ENCODE measurements at places on chromosomes 1 and 21. TPM values are rescaled to one million over a fixed set of nuclear protein-coding genes. Genes with fewer than 3 reads are reported as not detected.

GRCh38 chr21:38067086-38067739 lies 151.0 kb upstream of the KCNJ6 start:
- DNase-seq, result no peak

The EFCAB14 gene
- total RNA-seq, result 45.1 TPM

GRCh38 chr21:41267346-41267745 lies 49.3 kb upstream of the FAM3B start:
- DNase-seq, result no peak

DNA sequence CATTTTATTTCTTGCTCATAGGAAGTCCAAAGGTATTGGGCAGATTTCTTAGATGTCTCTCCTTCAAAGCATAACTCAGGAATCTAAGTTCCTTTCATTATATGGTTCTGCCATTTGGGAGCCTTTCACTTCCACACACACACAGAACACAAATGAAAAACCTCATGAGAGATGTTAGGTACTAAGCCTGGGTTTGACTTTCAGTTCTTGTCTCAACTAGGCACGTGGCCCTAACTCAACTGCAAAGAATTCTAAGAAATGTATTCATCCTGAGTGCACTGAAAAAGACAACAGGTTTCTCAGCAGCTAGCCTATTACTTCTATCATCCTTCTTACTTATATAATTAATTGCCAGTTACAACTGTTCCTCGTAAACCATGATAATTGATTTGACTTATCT lies 190.0 kb upstream of the SAMSN1 start:
- no peak for DNase-seq

DNA sequence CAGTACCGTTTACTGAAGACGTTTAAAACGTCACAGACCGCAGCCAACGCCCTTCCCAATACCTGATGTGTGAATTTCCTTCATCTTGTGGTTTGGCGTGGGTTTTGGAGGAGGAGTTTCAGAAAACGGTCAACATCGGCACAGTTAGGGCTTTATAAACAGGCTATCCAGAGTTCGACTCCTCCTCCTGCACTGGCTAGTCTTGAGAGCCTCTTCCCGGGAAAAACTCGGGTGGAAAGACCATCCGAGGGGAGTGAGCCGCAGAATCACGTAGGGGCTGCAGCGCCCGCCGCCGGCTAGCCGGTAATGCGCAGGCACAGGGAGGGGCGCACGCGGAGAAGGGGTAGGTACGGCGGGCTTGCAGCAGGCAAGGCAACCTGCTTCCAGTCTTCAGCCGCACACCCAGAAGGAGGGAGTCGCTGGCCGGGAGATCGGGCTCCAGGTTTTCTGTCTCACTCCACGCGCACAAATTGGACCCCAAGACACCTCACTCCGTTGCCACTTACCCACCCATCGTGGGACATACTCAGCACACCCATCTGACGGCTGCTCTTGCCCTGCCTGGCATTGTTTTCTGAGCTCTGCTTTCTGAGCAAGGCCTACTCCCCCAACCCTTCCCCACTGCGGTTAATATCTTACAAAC lies 25.4 kb downstream of the SLC19A2 start:
- DNase-seq, result no peak

GRCh38 chr21:46454142-46454541 lies 4.5 kb upstream of the DIP2A start:
- DNase-seq, result no peak

The SPRR2G gene
- not detected for total RNA-seq

- no peak for DNase-seq
Measured at GRCh38 chr1:235060607-235061470, 67.8 kb downstream of the TOMM20 start.

DNA sequence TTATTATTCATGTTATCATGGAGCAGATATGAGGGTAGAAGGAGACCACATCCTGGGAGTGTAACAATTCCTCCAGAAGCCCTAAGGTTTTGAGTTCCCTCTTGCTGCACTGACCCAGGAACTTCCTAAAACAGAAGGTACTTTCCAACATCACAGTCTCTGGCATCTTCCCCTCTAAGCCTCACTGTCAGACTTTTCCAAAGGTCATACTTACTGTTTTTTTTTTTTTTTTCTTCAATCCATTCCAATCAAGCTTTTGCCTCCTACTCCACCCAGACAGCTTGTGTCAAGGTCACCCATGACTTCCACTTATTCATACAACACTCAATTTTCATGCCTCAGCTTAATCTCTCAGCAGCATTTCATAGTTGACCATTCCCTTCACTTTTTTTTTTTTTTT lies 18.4 kb upstream of the UQCRHL start:
- DNase-seq, result no peak

GRCh38 chr1:240337781-240338180 lies 246.1 kb downstream of the FMN2 start:
- no peak for DNase-seq

DNA sequence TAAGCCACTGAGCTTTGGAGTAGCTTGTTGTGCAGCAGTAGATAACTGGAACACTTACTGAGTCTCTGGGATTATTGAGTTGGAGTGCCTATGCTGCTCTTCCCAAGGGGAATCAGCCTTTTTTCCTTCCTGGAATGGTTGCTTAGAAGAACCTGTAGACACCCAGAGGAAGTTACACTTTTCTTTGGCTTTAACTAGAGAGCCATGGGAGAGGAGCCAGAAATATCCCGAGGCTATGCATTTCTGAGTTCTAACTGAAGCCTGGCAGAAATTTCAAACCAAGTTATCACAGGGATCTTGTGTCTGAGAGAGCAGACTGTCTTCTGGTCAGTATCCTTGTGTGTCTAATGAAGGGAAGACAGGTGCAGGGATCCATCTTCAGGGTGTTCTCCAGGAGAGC lies 28.3 kb downstream of the LAMC1 start:
- DNase-seq, result no peak

DNA sequence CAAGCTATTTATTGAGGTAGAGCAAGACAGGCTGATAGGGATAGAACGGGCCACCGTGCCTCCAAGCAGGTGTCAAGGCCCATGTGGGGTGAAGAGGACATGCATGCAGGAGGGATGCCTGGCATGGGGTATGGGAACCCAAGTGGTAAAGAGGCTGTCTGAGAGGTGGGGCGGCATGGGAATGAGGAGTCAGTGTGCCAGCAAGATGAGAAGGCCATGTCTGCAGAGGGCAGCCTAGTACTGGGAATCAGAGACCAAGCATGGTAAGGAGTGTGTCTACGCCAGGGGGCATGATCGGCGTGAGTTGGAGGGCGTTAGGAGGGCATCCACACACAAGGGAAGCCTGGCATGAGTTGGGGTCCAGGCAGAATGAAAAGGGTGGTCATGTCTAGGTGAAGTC lies 303.7 kb upstream of the PLD5 start:
- no peak for DNase-seq

DNA sequence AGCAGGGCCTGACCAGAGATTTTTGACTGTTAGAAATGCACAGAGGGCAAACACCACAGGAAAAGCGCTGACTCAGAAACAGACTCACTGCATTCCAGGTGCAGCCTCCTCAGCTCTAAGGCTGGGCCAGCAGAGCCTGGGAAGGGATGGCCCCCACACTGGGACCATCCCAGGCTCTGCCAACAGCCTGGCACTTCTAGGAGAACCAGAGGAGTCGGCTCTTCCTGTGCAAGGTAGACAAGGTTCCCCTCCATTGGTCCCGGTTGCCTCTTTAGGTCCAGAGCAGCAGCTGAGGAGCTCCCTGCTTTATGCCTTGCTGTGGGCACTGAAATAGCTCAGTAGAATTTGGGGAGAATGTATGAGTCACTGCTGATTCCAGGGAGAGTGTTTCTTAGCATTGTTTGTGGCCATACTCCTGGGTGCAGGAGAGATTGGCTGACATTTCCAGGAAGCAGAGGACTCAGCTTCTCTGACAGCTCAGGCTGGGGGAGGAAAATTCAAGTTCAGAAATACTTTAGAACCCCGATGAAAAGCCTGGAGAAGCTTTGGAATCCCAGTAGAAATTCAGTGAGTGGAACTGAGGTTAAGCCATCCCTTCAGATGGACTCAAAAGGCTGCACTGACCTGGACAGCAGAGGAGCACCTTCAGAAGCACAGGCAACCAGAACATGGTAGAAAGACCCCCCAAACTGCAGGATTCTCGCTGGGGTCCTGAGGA lies 19.7 kb downstream of the PRAMEF1 start:
- DNase-seq, result no peak

DNA sequence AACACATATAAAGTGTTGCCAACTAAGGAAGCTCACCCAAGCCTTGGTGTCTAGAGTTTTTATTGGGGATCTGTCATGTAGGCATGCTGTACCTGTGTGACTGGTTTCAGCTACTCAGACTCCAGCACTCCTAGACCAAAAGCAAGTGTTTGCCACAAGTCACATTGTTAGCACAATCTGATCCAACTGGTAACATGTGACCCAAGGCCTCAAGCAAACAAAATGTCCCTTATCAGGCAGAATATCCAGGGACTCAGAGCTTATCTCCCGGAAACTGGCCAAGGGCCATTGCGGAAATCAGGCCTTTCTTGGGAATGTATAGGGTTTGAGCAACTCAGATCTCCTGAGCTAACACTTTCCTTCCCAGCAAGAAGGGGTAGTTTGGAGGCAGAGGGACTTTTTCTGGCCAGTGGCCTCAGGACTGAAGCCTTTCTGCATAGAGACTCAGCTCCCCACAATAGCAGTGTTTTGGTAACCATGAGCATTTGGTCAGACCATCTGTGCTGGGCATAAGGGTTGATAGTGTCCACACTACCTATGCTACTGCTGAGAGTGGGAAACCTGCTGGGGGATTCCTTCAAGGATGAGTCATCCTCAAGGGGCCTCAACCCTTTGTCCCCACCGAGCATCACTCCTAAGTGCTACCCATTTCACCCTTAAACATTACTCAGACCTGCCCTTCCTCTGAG lies 29.6 kb downstream of the NHLH2 start:
- no peak for DNase-seq

The CDKN2C gene
- total RNA-seq, result 5.6 TPM

Data from activated naive CD4-positive, alpha-beta T cell treated with anti-CD3 and anti-CD28 coated beads, Interleukin-2, amount 50 U/mL, for 72 hours (primary cell).